ENCODE measurements at places on chromosomes 5 and 9.

DNA sequence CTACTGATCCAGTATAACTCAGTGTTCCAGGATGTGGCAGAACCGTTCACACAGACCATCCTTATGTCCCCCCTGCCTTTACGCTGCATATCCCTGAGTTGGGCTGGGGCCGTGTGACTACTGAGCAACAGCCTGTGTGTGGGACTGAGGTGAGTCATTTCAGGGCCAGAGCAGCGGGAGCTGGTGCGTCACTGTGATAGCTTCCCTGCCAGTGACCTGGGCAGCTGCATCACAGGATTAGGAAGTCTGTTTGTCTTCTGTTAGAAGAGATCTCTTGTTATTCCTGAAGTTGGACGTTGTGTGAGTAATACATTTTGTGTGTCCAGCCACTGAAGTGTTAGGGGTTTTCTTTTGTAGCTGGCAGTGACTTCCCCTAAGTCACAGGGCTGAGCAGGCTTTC is 35.6 kb downstream of the TPPP start:
- DNase-seq = no peak

- peak; percentile 96 for DNase-seq
Measured at GRCh38 chr5:58582803-58583491, at the start of gene RAB3C. Gene RAB3C (plus strand): TSS chr5:58583075. CDS start chr5:58583209, 134 bp downstream.

DNA sequence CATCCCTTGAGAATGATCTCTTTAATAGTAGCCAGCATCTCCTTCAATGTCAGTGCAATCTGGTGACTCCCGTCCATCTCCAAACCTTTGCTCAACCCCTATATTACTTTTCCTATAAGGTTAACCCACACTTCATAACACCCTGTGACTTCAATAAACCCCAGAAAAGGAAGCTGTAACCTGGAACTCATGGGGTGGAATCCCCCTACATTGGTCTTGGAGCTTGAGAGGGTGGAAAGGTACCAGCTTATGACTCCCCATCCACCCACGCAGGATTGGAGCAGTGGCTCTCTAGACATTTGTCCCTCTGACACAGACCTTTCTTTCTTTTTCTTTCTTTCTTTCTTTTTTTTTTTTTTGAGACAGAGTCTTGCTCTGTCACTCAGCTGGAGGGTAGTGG is 54.7 kb upstream of the ZFR start:
- DNase-seq = no peak

DNA sequence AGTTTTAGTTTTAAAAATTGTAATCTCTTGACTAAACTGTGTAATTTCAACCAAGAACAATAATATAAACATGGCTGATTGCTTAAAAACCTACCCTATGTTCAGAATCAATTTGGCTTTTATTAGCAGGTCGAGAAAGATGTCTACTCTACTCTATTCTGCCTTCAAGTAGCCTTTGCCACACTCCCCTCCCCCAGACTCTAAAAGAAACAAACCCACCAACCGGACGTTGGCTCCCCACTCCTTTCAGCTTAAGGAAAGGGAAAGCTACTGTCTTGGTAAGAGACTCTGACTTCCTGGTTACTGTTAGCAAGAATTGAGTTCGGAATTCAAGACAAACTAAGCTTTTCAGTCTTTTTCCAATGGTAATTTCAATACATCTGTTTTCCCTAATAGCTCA is 46.7 kb downstream of the TNFAIP8 start:
- DNase-seq = no peak

DNA sequence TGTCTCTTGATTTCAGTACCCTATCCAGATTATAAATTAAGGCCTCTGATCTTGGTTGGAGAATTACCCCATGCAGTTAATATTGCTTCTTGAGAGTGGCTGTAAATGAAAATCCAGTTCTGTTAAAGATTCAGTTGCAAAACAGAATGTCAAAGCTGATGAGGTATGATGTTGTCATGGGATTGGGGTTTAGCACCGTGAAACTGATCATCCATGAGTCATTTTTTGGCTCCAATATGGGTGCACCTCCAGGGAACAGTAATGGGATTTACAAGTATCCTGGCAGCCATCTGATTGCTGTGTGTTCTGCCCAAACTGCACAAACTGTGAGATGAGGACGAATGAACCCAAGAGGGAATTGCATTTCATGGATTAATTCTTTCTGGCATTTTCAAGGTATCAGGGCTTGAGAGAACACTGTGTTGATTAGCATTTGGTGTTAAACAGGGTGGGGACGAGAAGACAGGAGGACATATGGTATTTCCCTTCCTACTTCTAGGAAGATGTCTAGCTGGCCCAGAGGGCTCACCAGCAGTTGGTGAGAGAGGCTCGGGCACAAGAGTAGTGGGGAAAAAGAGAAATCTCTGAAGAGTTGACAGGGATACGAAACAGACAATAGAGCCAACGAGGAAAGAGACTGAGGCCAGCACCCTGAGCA is 214.7 kb downstream of the GAS1 start:
- no peak for DNase-seq

- no peak for DNase-seq
Measured at GRCh38 chr9:126386088-126386487, 59.5 kb downstream of the MVB12B start.

GRCh38 chr9:120109242-120109641 is 470.7 kb downstream of the CDK5RAP2 start:
- no peak for DNase-seq

DNA sequence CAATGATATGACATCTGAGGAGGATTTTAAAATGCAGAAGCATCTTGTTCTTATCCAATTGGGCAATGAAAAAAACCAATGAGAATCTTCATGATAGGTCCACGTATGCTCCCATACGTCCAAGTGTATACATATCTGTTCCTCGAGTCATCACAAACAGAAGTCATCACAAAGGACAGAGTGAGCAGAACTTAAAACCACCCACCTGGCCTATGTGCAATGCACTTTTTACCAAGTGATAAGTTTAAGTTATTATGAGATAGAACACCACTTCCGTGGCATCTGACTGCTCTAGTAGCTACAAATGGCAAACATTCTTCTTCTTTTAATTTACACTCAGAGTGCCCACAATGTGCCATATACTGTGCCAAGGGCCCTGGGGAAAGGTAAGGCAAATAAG is 82.4 kb downstream of the PPP2R2B start:
- DNase-seq = no peak

- DNase-seq = no peak
Measured at GRCh38 chr5:33595303-33595702, 154.5 kb downstream of the TARS1 start.

DNA sequence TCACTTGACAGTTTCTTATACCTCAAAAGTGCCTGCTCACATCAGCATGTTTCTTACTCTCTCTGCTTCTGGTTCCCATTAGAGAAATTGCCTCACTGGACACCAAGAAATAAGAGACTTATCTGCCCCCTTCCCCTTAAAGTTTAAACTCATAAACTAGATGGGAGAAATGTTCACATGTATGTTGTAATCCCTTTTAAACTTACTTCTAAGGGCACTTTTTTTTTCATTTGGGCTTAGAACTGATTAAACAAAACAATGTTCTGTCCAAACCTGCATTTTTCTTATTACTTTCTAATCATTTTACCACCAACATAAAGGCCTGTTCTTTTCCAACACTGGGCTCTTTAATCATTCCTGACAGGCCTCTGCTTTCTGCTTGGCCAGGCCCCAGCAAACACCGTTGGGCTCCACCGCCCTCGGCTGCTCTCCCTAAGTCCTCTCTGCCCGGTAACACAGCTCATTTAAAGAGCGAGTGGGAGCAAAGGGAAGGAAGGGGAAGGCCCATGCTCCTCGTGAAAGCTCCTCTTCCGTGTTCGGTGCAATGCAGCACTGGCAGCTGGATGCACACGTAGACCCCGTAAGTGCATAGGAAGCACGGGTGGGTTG is 53.4 kb downstream of the ROR2 start:
- DNase-seq = peak; percentile 27

DNA sequence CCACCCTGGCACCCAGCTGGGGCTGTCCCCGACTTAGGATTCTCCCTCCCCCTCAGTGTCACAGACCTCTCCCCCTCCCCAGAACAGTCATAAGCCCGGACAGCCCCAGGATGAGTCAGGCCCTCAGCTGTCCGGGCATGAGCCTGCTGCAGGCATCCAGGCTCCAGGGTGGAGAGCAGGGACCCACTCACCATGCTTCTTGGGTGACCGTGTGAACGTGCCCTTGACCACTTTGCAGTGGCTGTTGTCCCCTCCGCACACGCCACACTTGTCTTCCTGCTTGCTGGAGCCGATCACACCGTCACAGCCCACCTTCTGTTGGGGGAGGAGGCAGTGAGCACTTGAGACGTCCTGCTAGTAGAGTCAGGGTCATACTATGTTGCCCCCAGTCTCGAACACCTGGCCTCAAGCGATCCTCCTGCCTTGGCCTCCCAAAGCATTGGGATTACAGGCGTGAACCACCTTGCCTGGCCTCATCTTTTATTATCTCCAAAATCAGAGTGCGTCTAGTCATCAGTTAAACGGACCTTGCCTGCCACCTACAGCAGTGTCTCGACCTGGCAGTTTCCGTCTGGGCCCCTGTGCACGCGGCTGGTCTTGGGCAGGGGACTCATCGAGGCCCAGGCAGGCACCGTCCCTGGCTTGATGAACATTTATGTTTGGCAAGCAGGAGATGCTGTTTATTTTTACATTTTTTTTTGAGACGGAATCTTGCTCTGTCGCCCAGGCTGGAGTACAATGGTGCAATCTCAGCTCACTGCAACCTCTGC is 72.6 kb downstream of the ZNF354C start:
- no peak for DNase-seq

DNA sequence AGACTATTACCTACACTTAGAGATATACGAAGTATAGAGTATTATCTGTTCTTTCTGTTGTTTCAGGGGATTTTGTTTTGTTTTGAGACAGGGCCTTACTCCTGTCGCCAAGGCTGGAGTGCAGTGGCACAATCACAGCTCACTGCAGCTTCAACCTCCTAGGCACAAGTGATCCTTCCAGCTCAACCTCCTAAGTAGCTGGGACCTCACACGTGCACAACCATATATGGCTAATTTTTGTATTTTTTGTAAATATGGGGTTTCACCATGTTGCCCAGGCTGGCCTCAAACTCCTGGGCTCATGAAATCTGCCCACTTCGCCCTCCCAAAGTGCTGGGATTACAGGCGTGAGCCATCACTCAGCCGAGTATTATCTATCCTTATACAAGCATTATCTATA is 45.9 kb downstream of the SUSD1 start:
- no peak for DNase-seq

GRCh38 chr5:178941361-178941760 is 363 bp downstream of the ZNF454 start:
- DNase-seq = no peak

DNA sequence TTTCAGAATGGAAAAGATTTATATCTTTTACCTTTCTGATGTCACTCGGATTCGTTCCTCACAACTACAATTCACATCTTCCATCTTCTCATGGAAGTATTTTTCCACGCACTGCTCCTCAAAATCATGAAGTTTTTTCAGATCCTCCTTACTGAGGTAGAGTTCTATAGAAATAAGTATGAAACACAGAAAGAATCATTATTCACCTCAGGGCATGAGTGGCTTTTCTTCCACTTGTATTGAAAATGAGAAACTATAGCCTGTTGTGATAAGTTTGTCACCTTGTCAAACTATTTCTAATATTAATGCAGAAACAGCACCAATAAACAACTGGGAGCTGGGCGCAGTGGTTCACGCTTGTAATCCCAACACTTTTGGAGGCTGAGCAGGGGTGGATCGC is 116.0 kb downstream of the TRPM6 start:
- DNase-seq = no peak

DNA sequence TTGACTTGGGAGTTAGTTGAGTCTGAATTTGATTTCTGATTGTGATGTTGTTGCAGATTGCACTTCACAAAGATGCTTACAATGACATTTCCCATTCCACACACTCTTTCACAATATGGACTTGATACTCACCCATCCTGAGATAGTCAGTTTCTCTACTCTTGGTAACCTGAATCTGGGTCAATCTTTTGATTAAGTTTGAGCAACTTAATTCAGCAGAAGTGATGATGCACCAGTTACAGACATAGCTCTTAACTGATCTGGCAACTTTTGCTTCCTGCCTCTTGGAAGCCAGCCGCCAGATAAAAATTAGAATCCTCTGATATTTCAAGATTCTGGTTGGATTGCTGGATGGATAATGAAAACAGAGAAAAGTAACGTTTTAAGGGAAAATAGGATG is 79.7 kb upstream of the OSMR start:
- no peak for DNase-seq

- DNase-seq = no peak
Measured at GRCh38 chr5:123448017-123448617, 24.9 kb upstream of the CEP120 start.

DNA sequence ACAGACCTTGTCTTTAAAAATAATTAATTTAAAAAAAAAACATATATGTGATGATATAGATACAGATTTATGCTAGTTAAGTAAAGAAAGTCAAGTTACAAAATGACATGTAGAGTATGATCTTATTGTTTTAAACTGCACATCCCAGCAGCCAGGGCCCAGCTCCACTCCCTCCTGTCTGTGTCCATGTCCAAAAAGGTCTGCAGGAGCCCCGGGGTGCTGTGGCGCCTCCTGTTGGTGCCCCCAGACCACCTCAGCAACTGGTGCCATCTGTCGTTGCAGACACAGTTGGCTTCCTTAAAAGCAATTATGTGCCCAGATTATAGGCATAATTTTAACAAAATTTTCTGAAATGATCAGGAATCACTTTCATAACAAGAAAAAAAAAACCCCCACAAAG is 33.3 kb downstream of the IPPK start:
- no peak for DNase-seq

GRCh38 chr5:90548069-90548593 is 10.5 kb upstream of the ADGRV1 start:
- DNase-seq = peak; percentile 83

- no peak for DNase-seq
Measured at GRCh38 chr9:10208691-10209069, 404.1 kb downstream of the PTPRD start.

- DNase-seq = no peak
Measured at GRCh38 chr9:69076550-69076949, 41.0 kb downstream of the FXN start.

- no peak for DNase-seq
Measured at GRCh38 chr9:72623156-72623555, 101.7 kb downstream of the TMC1 start.

DNA sequence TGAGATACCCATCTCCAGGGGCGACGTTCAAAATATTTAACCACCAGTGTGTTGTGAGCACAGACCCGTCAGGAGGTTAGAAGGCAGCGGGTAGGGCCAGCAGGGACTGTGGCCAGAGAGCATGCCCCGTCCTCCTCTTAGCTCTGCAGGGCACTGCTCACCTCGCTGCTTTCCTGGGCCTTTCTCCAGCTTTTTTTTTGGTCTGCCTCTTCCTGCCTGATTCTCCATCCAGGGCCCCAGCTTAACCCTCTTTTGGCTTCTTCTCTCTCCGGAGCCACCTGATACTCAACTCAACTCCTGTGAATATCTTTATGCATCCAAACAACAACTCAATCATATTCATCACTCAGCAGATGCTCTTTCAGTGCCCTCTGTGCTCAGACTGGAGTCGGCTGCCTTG is 44.0 kb downstream of the TMOD1 start:
- no peak for DNase-seq

GRCh38 chr5:106784846-106785245 is 885.9 kb downstream of the EFNA5 start:
- no peak for DNase-seq

DNA sequence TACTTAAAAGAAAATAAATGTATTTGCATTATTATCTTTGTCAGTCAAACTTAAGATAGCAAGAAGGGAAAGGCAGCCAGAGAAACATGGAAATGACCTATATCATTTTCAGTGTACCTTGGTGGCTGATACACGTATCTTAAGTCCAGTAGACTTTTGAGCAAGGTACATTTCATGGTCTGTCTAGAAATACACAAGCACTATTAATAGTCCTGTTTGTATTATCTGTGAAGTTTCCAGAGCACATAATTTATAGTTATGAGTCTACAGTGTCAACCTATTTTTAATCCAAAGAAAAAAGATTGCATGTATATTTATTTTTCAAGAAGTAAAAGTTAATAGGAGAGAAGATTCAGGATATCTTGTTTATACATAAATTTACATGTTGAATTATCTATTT is 95.7 kb downstream of the IZUMO3 start:
- no peak for DNase-seq

Data from SHP77 treated with DMSO at 0.1 percent for 48 hours (cell line).